ENCODE measurements at places on chromosomes 5 and 9.

GRCh38 chr9:94511134-94511954 lies 43.5 kb upstream of the PCAT7 start:
- DNase-seq = no peak

- DNase-seq = no peak
Observed at GRCh38 chr5:115374057-115374775, 77.8 kb upstream of the CCDC112 start.

DNA sequence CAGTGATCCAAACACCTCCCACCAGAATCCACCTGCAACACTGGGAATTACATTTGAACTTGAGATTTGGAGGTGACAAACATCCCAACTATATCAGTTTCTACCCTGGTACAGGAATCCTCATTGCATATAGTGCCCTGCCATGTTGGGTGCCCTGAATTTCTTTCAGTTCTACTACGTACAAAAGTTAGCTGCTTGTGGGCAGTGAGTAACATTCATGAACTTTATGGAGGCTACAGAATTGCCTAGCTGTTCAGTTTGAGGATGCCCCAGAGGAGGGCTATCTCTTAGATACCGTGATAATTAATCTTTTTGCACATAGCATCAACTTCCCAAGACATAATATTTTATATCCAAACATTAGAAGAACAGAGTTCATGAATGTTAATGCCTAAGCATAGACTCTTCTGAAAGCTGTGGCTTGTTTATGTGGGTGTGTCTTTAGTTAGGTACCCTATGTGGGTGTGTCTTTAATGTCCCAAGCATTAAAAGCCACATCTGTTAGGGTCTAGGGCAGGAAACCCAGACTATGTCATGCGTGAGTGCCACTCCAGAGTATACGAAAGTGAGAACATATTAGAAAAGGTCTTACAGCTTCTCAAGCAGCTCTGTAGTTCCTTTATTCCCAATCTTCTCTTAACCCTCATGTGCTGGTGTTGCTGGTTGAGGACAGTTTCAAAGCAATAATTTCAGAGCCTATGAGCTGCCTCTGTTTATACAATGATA lies 47.0 kb upstream of the CHD1 start:
- DNase-seq = no peak

DNA sequence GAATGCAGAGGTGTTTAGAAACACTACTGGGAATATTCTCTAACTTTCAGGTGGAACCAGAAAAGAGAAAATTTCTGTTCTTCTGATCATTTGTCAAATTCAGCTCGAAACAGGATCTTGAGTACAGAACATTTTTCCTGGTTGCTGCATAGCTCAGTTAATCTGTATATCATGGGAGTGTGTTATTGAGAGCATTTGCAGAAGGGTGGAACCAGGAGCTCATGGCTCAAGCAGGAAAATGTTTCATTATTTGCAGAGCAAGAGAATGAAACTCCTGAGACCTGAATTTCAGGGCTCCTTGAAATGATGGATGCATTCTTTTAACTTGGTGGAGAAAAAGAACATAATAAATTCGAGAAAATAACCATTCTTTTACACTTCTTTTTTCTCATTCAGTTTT lies 97.9 kb downstream of the AOPEP start:
- no peak for DNase-seq

- DNase-seq = no peak
Observed at GRCh38 chr9:504921-505740, 290.5 kb downstream of the DOCK8 start.

DNA sequence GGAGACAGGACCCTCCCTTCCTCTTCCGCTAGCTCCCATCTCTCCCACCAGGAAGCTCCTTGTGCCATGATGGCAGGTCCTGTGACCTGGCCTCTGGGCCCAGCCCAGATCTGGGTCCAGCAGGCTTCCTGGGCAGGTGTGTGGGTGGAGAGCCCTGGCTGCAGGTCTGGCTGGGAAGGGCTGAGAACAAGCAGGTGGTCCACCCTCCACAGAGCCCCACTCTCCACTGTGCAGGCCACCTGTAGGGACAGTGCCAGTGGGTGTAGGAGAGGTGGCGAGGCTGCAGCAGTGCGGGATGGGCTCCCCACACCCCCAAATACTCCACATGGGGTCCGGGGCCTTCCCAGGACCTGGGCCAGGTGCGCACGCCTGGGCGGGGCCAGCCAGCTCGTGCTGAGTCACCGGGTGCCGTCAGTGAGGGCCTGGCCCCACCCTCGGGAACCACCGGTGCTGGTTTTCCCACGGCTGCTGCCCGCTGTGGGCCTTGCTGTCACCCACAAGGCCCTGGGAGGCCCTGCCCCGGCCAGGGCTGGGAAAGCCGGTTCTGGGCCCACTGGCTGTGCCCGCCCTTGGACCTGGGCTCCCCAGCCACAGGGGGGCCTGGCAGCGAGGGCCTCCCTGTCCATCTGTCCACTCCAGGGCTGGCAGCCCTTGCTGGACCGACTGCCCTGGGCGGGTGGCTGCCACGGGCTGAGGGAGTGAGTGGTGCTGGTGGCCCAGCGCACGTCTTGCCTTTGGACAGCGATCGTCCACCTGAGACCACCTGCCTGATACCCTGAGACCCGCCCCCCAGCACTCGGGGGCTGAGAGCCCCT lies 9.3 kb upstream of the NRARP start:
- peak; percentile 36 for DNase-seq

DNA sequence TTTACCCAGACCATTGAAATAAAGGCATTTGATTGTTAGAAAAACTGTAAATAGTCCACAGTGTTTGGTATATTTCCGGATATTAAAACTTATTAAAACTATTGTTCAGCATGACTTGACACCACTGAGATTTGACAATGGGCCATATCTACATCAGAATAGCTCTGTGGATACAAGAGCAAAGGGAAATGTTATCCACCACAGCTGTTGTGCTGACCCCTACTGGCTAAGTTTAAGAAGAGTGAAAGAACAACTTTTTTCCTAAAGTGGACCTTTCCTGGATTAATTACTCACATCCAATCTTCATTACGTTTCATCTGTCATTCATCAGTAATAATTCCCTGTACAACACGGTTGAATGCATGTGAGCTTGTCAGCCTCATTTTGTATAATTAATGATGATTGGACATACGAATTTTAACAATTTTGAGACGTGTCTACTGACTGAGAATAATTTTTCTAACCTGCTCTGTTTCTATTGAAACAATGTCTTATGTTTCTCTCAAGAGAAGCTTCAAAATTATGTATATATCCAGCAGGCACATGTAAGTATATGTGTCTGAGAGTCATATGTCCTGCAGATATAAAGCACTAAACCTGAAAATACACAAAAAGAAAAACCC lies 1952.6 kb downstream of the MAT2B start:
- no peak for DNase-seq

- DNase-seq = no peak
Observed at GRCh38 chr9:87543251-87543650, 45.6 kb downstream of the DAPK1 start.

- DNase-seq = no peak
Observed at GRCh38 chr5:71960195-71960594, 147.1 kb upstream of the MAP1B start.

- DNase-seq = no peak
Observed at GRCh38 chr5:91478096-91478495, 95.0 kb upstream of the ARRDC3 start.

- DNase-seq = no peak
Observed at GRCh38 chr5:97909541-97909940, 726.5 kb upstream of the RIOK2 start.

DNA sequence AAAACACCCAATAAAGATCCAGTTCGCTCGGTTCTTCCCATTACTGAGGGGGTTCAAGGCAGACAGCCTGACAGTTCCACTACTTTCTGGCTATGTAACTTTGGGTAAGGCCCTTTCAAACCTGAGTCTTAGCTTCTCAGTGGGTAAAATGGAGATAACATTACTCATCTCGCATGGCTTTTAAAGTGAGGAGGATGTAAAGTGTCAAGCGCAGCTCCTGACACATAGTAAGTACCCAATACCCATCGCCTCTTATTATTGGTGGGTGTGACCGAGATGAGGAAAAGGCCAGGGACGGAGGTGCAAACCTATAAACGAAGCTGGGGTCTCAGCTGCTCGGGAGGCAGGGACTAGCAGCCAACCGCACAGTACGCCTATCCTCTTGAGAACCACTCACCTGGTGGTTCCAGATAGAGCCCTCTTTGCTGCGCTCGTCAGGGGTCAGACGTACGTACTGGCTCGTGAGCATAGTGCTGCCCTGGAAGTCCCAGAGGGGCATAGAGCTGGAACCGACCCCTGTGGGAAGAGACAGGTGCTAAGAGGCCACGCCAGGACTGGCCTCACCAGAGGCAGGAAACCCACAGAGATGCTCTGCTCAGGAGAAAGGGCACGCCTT lies 584 bp downstream of the LMAN2 start:
- DNase-seq = no peak

DNA sequence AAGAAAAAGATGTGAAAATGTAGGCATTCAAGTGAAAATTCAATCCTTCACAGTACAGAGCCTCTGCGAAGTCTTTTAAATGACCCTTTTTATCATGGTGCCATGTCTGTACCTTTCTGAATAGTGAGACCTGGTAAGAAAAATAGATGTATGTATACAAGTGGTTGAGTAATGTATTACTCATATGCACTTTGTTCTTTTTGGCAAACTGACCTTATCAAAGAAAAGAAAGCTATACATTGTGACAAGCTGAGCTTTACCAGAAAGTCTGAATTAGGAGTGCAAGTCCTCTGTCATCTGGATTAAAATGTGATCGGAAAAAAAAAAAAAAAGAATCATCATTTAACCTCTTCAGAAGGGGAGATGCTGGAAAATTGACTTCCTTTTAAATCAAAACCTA lies 356.4 kb upstream of the CCNH start:
- no peak for DNase-seq

DNA sequence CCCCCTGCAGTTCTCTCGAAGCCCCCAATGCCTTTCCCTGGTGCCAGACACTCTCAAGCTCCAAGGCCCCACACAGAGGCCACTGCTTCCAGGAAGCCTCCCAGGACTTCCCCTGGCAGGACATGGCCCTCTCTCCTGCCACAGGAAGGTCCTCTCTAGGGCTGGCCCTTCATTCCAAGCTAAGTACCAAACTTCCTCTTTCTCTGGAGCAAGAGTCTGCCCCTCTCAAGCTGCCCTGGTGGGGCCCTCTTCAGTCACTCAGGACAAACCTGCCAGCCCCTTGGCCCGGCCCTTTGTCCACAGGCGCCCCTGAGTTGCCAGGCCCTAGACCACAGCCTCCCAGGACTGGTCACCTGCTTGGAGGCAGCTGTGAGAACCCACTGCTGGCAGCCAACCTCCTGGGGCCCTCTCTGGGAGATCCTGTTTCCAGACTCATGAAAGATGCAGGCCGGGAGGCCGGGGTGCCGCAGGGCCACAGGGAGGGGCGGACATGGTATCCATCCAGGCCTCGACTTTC lies 6.6 kb downstream of the NINJ1 start:
- no peak for DNase-seq

GRCh38 chr9:68970151-68970550 lies 43.8 kb downstream of the PRKACG start:
- no peak for DNase-seq

DNA sequence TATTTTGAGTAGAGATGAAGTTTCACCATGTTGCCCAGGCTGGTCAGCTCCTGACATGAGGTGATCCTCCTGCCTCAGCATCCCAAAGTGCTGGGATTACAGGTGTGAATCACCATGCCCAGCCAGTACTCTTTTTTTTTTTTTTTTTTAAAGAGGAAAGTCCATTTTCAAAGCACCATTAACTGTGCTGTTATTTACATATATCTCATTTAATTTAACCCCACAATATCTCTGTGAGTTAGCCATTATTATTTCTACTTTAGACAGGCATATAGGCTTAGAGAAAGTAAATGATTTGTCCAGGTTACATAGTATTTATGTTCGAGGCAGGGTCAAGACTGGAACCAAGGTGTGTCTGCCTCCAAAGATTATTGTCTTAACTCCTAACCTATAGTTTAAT lies 50.7 kb downstream of the ATG10 start:
- DNase-seq = no peak

GRCh38 chr5:138051441-138052296 lies 18.8 kb upstream of the FAM13B start:
- no peak for DNase-seq

DNA sequence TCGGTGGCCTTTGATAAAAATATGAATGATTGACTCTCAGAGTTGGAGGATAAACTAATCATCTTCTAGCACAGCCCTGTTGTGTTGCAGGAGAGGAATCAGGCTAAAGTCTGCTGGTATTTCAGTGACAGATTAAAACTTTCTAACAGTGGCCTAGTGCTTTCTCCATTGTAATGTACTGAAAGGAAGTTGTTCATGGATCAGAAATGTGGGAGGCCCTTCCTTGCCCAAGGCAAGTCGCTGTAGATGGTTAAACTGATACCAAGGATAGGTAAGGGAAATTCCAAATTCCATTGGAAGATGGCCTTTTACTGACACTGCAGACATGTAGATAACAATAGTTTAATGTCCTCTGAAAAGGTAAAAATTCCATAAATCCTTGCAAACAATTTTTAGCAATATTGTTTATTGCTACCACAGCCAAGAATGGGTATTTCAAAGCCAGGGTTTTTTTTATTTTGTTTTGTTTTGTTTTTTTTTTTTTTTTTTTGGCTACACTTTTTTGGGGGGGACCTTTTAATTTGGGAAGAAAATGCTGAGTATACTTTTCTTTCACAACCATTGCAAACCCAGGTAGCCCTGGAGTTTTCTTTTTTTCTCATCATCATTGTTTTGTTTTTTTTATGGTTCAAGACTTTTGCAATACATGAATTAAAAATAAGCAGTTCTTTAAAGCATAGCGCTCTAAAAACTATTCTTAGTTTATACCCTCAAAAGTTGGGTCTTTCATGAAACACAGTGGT lies 35.5 kb downstream of the WDR36 start:
- no peak for DNase-seq

GRCh38 chr9:109423877-109424276 lies 74.2 kb downstream of the PTPN3 start:
- no peak for DNase-seq

DNA sequence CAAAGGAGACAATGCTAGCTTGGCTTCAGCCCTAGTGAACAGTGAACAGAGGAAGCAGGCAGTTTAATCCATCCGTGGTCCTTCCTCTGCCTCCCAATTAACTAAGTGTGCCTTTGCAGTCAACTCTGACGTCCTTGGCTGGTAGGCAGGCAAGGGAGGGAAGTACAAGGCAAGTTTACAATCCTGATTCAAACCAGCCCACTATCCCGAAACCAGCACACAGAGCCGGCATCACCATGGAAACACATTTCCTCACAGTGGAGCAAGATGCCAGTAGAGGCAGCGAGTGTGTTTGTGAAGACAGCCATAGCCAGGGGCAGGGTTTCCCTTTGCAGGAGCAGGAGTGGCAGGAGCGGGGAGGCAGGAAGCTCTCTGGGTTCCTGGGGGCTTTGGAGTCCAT lies 73.9 kb downstream of the GOLPH3 start:
- no peak for DNase-seq

DNA sequence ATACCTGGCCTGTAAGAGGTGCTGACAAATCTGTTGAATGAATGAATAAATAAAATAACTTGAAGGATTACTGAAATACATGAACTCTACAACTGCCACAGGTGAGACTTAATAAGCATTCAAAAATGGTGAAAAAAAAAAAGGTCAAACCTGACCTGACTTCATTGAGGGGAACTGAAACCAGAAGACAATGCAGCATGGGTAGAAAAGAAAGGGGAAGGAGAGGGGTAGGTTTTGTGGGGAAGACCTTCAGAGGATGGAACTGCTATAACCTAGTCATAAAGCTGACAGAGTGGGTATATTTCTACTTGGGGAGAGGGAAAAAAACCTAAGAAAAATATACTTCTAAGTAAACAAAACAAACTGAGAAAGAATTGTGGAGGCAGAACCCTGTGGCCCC lies 56.6 kb downstream of the RASEF start:
- no peak for DNase-seq

GRCh38 chr5:144566747-144567420 lies 396.2 kb downstream of the KCTD16 start:
- no peak for DNase-seq
